ENCODE measurements at places on chromosomes 1 and 21.

- peaks cover 53% of the 10 kb centered on the region for H3K36me3 ChIP-seq
- H3K27me3 ChIP-seq: no peaks in the 10 kb centered on the region
- peak overlapping the region; percentile 92 for H3K27ac ChIP-seq
Measured at GRCh38 chr1:157137046-157137407, 1.2 kb downstream of the ETV3 start.

DNA sequence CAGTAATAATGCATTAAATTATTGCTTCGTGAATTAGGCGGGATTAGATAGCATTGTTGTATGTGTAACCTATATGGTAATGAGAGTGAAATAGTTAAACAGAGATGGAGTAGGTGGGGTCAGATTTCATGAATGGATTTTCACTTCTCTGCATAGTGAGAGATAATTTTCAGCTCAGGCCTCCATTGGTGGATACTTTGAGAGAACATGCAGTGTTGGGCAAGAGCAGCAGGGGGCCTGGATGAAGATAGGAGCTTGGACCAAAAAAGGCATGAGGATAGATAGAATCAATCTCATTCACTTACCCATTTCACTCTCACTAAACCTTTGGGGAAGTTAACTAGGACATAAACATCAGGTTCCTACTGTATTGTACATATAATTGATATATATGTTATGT is 39.5 kb upstream of the C1orf87 start:
- no peak overlapping the region for H3K27ac ChIP-seq
- no peak for DNase-seq
- H3K4me3 ChIP-seq: no peak overlapping the region
- H3K4me1 ChIP-seq: no peaks in the 10 kb centered on the region
- H3K27me3 ChIP-seq: peaks cover 2% of the 10 kb centered on the region

- no peaks in the 10 kb centered on the region for H3K27me3 ChIP-seq
- no peaks in the 10 kb centered on the region for H3K4me1 ChIP-seq
- H3K27ac ChIP-seq: no peak overlapping the region
- no peak overlapping the region for H3K4me3 ChIP-seq
Measured at GRCh38 chr1:223347583-223347982, 16.4 kb downstream of the SUSD4 start.

DNA sequence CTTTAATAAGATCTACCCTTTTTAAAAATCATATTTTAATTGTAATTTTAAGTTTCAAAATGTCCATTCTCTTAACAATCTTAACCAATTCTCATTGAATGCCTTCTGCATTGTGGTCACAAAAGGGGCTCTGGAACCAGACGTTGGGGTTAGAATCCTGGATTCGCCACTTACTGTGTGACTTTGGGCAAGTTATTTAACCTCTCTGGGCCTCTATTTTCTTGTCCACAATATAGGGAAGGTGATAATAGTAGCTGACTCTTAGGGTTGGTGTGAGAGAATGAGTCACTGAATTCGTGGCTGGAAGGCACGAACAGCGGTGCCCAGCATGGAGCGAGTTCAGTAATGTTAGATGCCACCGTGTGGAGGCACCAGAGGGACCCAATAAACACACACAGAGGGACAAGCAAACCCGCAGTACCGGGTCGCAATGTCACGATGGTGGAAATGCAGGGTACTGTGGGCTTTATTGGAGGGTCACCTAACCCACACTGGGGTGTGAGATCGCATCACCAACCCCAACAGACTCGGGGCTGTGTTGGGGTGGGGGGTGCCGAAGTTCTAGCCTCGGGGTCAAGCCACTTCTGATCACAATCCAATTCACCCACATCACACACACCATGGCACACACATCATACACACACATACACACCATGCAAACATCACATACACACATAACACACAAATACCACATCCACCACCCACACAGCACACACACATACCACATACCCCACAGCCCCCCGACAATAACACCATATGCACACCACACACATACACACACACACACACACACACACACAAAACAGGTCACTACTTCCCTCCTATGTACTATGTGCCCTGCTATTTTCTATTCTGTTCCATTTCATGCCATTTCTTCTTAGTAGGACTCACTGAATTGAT is 27.0 kb upstream of the IFNAR2 start:
- peak; percentile 32 for DNase-seq
- peaks cover 41% of the 10 kb centered on the region for H3K4me1 ChIP-seq
- H3K36me3 ChIP-seq: no peaks in the 10 kb centered on the region
- no peaks in the 10 kb centered on the region for H3K27me3 ChIP-seq
- H3K27ac ChIP-seq: no peak overlapping the region

Measured in activated CD4-positive, alpha-beta T cell treated with anti-CD3 and anti-CD28 coated beads for 36 hours (primary cell).